Stimulated activated CD4-positive, alpha-beta T cell treated with anti-CD3 and anti-CD28 coated beads, Interleukin-15, amount 100 ng/mL, for 1 hour (primary cell): ENCODE measurements at places on chromosomes 7 and 10.

DNA sequence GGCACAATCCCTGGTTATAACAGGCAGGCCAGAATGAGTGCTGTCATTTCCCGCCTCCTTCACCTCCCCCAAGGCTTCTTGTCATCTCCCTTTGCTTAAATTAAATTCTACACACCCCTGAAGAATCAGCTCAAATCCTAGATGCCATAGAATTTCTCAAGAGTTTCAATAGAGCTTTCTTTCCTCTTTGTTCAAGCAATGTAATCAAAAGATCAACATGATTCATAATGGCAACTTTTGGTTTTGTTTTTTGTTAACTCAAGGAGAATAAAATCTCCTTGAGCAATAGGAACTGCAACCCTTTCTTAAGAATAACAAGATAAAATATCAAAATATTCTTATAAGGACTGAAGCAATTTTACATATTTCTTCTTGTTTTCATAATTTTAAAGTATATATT lies 180.8 kb upstream of the CDK1 start:
- DNase-seq = no peak

- no peak for DNase-seq
These were observed 86.7 kb downstream of the PRKAG2 start for GRCh38 chr7:151790095-151790829.

GRCh38 chr10:88048312-88048711 lies 184.9 kb downstream of the PTEN start:
- no peak for DNase-seq

DNA sequence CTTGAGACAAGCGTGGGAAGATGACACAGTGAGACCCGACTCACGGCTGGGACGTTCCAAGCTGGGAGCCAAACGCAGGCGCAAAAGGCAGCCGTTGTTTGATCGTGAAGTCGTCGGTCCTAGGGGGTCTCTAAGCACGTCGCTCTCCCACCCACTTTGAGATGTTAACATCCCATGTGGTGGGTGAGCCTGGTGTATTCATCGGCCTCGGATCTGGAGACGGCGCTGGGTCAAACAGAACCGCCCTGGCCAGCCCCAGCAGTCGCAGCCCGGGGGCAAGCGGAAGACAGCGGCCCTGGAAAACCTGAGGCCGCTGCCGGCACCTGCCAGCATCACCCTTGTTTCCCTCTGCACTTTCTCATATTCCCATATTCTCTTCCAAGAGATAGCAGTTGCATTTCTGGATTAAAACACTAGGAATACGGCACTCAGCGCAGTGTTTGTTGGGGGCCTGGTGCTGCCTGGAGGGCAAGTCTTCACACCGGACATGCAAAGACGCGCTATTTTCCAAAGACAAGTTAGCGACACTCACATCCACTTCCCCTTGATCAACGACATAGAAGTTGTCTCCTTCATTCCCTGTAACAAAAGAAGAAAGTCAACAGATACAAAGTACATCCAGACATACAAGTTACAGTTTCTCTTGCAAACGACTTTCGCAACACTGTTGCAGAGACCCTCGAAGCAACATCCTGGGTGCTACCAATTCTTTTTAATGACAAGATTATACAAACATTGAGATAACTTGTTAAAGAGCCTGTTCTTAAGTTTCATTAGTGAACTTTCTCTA lies 86.2 kb upstream of the PDGFA start:
- DNase-seq = no peak

DNA sequence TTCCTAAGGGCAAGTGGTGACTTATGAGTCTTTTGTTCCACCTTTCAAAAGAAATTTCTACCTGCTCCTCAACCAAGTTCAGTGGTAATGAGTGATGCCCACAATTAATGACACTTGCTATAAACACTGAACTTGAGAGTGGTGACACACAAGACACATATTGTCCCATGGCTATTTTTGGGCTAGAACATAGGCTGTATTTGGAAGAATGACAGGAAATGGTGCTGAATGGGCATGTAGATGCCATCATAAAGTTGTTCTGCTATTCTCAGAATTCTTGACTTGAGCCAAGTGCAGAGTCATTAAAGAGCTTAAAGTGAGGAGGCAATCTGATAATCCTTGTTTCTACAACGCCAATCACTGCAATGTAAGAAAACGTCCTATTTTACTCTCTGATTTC lies 313.3 kb downstream of the AGMO start:
- DNase-seq = no peak

GRCh38 chr7:128447941-128448564 lies 7.6 kb upstream of the HILPDA start:
- DNase-seq = no peak

- DNase-seq = no peak
These were observed 489.1 kb upstream of the CELF2 start for GRCh38 chr10:10528563-10528910.

DNA sequence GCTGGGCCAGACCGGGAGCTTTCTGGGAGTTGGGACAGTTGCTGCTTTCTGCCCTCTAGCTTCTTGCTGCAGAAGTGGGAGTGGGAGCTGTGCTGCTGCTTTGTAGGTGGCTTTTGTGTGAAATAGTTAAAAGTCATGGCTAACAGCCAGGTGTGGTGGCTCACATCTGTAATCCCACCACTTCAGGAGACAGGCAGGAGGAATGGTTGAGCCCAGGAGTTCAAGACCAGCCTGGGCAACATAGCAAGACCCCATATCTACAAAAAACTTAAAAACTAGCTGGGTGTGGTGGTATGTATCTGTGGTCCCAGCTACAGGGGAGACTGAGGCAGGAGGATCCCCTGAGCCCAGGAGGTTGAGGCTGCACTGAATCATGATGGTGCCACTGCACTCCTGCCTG lies 13.7 kb downstream of the TACR2 start:
- no peak for DNase-seq

DNA sequence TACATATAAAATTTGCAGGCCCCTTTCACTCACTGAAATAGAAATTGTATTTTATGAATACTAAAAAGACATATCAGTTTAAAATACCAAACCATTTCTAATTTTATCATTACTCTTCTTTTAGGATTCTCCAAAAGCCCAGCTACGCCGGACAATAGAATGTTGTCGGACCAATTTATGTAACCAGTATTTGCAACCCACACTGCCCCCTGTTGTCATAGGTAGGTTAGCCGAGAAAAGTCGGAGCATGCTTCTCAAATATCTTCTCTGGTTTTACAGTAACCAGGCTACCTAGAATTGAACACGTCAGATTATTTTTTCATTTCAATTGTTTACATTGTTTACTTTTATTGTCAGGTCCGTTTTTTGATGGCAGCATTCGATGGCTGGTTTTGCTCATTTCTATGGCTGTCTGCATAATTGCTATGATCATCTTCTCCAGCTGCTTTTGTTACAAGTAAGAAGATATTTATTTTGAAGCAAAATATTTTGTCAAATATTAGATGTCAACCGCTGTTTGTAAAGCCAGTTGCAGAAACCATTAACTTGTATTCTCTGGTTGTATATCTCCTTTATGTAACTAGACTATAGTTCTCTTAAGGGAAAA lies 57.6 kb downstream of the MMRN2 start:
- no peak for DNase-seq

GRCh38 chr7:21393937-21394336 lies 33.9 kb upstream of the SP4 start:
- DNase-seq = no peak

DNA sequence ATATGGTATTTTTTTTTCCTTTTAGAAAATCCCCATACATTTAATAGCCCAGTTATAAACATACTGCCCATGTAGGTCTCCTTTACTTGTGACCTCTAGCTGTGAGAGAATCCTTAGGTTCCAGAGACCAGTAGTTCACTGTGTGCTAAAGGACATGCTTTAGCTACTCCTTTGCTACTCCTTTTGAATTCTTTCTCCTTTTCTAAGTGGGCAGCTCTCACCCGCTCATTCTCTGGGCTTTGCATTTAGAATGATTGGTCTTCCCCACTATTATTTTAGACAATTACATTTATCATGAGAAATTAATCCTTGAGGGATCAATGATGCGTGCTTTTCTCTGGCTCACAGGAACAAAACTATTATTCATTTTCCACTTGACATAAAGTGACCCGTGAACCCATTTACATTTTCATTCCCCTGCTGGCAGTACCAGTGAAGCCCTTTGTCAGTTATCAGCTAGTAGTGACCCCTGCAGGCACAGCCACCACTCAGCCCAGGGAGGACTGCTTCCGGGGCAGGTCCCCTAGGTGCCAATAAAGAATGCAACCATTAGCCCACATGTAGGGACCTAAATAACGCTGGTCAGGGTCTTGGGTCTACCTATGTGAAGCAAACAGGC lies 844.3 kb downstream of the CNTNAP2 start:
- DNase-seq = no peak
